Naive thymus-derived CD4-positive, alpha-beta T cell (primary cell): ENCODE measurements at places on chromosomes 12 and 14. TPM values are rescaled to one million over a fixed set of nuclear protein-coding genes. Genes with fewer than 3 reads are reported as not detected.
A peak's percentile ranks its signal among the peaks of the same experiment; 100 is the strongest.

DNA sequence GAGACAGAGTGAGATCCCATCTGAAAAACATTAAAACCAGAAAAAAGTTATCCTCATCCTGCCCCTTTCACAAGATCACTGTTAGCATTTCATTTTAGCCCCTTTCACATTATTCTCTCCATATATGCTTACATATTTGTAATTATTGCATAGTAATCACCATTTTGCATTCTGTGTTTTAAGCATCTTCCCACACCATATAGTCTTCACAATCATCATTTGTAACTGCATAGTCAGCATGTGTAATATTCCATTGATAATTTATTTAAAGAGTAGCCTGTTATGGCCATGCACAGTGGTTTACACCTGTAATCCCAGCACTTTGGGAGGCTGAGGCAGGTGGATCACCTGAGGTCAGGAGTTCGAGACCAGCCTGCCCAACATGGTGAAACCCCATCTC lies 11.8 kb downstream of the PAPLN start:
- H3K27me3 ChIP-seq: no peaks in the 10 kb centered on the region
- no peaks in the 10 kb centered on the region for H3K4me1 ChIP-seq
- no peak for DNase-seq
- no peak overlapping the region for H3K27ac ChIP-seq
- no peak overlapping the region for H3K4me3 ChIP-seq
- H3K36me3 ChIP-seq: no peaks in the 10 kb centered on the region

DNA sequence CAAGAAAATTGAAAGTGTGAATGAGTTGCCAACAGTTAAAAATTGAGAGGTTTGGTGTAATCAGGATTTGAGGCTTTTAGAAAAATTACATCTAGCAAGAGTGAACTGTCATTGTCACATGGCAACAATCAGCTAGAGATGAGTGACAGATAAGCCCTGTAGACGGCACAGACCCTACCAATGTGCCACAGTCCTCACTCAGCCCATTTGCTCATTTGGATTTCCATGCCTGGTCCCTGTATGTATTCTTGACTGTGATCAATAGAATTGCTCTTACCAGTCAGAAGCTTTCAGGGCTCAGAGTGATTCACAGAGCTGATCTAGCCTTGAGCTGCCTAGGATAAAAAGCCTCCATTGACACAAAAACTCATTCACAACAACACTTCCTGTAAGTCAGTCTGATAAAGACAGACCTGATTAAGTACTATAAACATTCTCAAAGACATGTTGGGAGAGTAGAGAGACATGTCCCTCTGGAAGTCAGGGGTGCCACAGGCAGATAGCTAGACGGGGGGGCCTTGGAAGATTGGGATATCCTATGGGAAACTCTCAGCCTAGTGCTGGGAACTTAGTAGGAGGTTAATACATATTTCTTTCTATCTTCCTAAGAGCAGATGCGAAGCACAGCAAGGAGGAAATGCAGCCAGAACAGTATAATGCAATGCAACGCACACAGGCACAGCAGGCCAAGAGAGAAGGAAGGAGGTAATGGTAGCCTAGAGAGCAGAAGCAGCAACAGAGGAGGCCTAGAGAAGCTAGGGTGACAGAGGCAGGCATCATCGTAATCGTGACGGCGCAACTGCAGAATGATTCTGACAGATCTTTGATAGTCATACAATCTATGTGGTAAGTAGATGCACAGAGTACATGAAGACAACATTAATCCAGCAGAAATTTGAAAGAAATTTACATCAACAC lies 2.0 kb upstream of the PELI2 start:
- H3K4me1 ChIP-seq: peaks cover 32% of the 10 kb centered on the region
- no peak overlapping the region for H3K4me3 ChIP-seq
- H3K27ac ChIP-seq: peak overlapping the region; percentile 64
- peak; percentile 61 for DNase-seq
- H3K36me3 ChIP-seq: no peaks in the 10 kb centered on the region

DNA sequence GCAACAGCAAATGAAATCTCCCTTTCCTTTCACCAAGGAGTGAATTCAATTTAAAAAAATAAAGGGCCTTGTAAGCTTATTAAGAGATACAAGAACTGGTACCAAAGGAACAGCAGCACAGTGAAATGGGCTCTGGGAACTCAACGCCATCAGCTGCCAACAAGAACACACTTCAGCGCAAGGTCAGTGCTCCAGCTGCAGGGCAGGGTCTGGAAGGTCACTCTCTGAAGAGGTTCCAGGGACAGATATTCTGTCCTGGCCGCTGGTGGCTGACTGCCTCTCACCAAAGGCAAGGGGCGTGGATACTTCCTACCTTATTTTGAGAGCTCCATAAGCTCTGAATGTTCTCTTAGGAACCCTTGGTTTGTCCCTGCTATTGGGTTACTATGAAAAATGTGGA lies 186.6 kb downstream of the CALM1 start:
- no peak for DNase-seq
- H3K27me3 ChIP-seq: no peaks in the 10 kb centered on the region
- H3K4me1 ChIP-seq: no peaks in the 10 kb centered on the region
- no peaks in the 10 kb centered on the region for H3K36me3 ChIP-seq
- no peak overlapping the region for H3K4me3 ChIP-seq

DNA sequence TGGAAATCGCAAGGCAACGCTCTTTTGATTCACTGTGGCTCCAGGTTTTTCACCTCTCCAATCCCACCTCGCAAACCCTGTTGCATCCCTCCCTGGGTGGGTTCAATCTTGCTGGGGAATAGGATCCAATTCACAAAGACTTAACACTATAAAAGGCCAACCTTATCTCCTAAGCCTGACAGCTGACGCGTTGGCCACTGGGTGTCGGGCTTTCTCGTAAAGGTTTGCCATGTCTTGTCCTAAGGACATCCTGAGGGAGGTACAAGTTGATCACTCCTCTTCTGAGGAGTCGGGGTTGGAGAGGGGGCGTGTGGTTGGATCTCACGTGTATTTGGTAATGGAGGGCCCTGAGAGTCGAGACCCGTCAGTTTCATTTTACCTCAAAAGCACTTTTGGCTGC lies 112.6 kb upstream of the FZD10 start:
- peaks cover 4% of the 10 kb centered on the region for H3K27me3 ChIP-seq
- no peaks in the 10 kb centered on the region for H3K4me1 ChIP-seq
- no peak overlapping the region for H3K27ac ChIP-seq
- H3K36me3 ChIP-seq: no peaks in the 10 kb centered on the region
- H3K4me3 ChIP-seq: no peak overlapping the region
- no peak for DNase-seq

- no peak overlapping the region for H3K4me3 ChIP-seq
- H3K27me3 ChIP-seq: no peaks in the 10 kb centered on the region
- H3K4me1 ChIP-seq: no peaks in the 10 kb centered on the region
- no peaks in the 10 kb centered on the region for H3K36me3 ChIP-seq
Measured at GRCh38 chr12:80120994-80121393, 21.7 kb downstream of the OTOGL start.

GRCh38 chr12:46233423-46233822 lies 35.4 kb downstream of the SLC38A1 start:
- no peak overlapping the region for H3K4me3 ChIP-seq
- no peak overlapping the region for H3K27ac ChIP-seq
- H3K27me3 ChIP-seq: no peaks in the 10 kb centered on the region
- DNase-seq: no peak

GRCh38 chr14:80211153-80212022 lies at the start of gene DIO2:
DIO2 (minus strand) TSS chr14:80211504; CDS start chr14:80211472, 32 bp downstream.
- H3K27ac ChIP-seq: no peak within 1 kb of the TSS
- H3K27me3 ChIP-seq: no peaks in the 10 kb centered on the region
- no peaks in the 10 kb centered on the region for H3K4me1 ChIP-seq

DNA sequence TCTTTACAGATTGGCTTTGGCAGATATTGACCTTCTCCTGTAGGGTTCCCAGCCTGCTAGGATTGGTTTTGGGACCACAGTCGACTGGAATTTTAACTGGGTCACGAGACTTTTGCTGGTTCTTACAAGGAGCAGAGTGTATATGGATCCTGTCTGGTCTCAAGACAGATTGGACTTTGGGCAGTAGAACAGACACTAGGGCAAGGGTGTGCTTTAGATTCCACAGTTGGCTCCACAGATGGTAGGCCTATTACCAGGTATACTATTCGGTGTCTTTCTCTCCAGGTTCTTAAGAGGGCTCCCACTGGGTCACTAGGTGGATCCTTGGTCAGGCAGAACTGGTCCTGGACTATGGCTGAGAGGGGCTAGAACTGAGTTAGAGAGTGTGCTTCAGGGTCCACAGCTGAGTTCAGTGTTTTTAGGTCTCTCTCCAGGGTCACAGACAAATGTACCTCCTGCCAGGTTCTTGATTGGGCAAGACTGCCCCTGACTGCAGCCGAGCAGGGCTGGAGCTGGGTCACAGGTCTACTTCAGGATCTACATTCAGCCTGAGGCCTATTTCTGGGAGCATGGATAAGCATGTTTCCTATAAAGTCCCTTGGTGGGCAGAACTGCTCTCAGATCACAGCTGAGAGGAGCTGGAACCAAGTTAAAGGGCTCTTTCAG lies 460.2 kb downstream of the TMEM117 start:
- no peak for DNase-seq
- H3K4me3 ChIP-seq: no peak overlapping the region
- no peak overlapping the region for H3K27ac ChIP-seq
- H3K4me1 ChIP-seq: no peaks in the 10 kb centered on the region
- H3K27me3 ChIP-seq: no peaks in the 10 kb centered on the region

- peaks cover 2% of the 10 kb centered on the region for H3K36me3 ChIP-seq
- H3K4me3 ChIP-seq: no peak overlapping the region
- no peaks in the 10 kb centered on the region for H3K27me3 ChIP-seq
- no peak for DNase-seq
- no peaks in the 10 kb centered on the region for H3K4me1 ChIP-seq
Measured at GRCh38 chr12:107515446-107515958, 170.1 kb upstream of the PWP1 start.

GRCh38 chr12:103181366-103182152 lies 224.1 kb downstream of the ASCL1 start:
- H3K27me3 ChIP-seq: no peaks in the 10 kb centered on the region
- H3K4me3 ChIP-seq: no peak overlapping the region
- no peaks in the 10 kb centered on the region for H3K4me1 ChIP-seq
- no peak overlapping the region for H3K27ac ChIP-seq

- no peaks in the 10 kb centered on the region for H3K27me3 ChIP-seq
- no peaks in the 10 kb centered on the region for H3K36me3 ChIP-seq
- no peak overlapping the region for H3K27ac ChIP-seq
- no peak for DNase-seq
- H3K4me1 ChIP-seq: no peaks in the 10 kb centered on the region
Measured at GRCh38 chr14:41355866-41356265, 250.8 kb upstream of the LRFN5 start.

DNA sequence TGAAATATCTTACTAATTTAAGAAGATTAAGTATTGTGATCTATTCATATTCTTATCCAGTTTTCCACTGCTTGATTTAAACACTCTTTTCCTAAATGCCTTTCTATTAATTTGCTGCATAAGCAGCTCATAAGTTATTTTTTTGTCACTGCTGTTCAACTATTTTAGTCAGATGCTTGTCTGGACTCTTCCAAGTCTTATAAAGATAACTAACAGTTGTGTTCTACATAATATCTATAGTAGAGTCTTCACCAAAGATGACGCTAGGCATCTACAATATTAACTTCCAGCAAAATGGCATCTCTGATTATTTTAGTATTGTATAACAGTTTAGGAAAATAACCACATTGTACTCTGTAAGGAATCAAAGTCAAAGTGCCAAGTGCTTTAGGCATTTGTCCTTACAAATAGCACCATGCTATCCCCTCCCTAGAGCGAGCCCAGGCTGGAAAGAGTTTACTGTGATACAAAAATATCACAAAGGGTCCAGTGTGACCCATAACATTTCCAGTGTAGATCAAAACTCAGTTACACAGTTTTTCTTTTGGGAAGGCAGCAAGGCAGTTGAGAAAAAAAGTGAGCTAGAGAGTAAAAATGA lies 98.2 kb downstream of the DENND5B start:
- no peaks in the 10 kb centered on the region for H3K27me3 ChIP-seq
- no peaks in the 10 kb centered on the region for H3K36me3 ChIP-seq
- DNase-seq: no peak
- H3K4me1 ChIP-seq: no peaks in the 10 kb centered on the region

- H3K27ac ChIP-seq: no peak overlapping the region
- H3K27me3 ChIP-seq: no peaks in the 10 kb centered on the region
- no peaks in the 10 kb centered on the region for H3K36me3 ChIP-seq
Measured at GRCh38 chr14:80996049-80996901, 40.9 kb downstream of the TSHR start.

- H3K36me3 ChIP-seq: no peaks in the 10 kb centered on the region
- no peaks in the 10 kb centered on the region for H3K4me1 ChIP-seq
- H3K4me3 ChIP-seq: no peak overlapping the region
Measured at GRCh38 chr14:78302841-78303240, 132.7 kb downstream of the NRXN3 start.

- H3K27me3 ChIP-seq: no peaks in the 10 kb centered on the region
- H3K4me3 ChIP-seq: no peak overlapping the region
- H3K27ac ChIP-seq: no peak overlapping the region
- DNase-seq: no peak
- no peaks in the 10 kb centered on the region for H3K4me1 ChIP-seq
Measured at GRCh38 chr12:28053564-28053963, 81.0 kb upstream of the PTHLH start.

DNA sequence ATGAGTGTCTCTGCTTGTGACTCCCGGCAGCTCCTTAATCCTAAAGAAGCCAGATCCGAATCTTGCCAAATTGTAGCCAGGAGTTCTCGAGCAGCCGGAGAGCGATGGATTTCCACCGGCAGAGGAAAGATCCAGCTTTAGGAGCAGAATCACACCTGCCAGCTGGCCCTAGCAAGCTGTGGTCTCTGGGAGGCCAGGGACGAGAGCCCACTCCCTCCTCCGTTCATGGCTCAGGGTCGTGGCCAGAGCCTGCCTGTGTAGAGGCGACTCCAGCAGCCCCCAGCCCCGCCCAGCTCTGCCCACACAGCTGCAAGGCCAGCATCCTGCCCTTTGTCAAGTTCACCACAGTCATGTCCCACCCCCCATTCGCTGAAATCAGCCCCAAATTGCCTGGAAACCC lies 121.0 kb downstream of the SCARB1 start:
- no peaks in the 10 kb centered on the region for H3K36me3 ChIP-seq
- no peaks in the 10 kb centered on the region for H3K27me3 ChIP-seq

The PPP1R1A gene
- polyA plus RNA-seq: not detected

The TAS2R13 gene
- not detected for polyA plus RNA-seq

The FSCB gene
- polyA plus RNA-seq: not detected

The NKX2-1 gene
- polyA plus RNA-seq: not detected

The PACS2 gene
- polyA plus RNA-seq: 4.5 TPM

The KERA gene
- polyA plus RNA-seq: not detected

The ISM2 gene
- not detected for polyA plus RNA-seq

The LHX5 gene
- not detected for polyA plus RNA-seq

The WIF1 gene
- not detected for polyA plus RNA-seq

The SYNE3 gene
- polyA plus RNA-seq: 6.8 TPM

The PTGER2 gene
- 67.7 TPM for polyA plus RNA-seq

The CLEC2B gene
- 22.1 TPM for polyA plus RNA-seq

The SLC15A4 gene
- 3.7 TPM for polyA plus RNA-seq
